ENCODE measurements at places on chromosomes 16 and 17.
A peak's percentile ranks its signal among the peaks of the same experiment; 100 is the strongest.

DNA sequence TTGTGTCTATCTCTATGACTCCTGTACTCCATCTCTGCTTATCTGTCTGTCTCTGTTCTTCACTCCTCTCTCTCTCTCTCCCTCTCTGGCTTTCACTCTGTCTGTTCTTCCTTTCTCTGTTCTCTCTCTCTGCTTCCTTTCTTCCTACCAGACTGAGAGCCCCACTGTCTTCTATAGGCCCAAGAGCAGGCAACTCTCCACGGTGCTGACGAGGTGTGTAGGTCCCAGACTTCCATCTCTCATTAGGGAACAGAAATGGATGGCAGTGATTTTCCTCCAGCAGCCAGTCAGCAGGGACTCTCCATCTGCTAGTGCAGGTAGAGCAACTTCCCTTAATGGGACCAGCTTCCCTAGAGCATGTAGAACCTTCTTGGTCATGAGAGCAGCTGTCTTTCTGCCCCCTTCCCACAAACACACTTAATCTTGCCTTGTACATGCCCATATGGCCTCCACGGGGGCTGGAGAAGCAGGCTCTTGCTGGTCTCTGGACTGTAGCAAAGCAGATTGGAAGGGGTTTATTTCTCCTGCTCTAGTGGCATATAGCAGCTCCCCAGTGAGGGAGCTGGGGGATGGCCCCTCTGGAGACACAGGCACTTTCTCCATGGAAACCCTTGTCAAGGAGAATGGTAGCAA lies 47.8 kb upstream of the NLRP1 start:
- DNase-seq, result no peak

GRCh38 chr16:69726313-69727060 lies at the start of gene NQO1:
Gene NQO1, minus strand, starts transcription at chr16:69726560. Its CDS starts 121 bp downstream, at chr16:69726439.
- peak; percentile 68 for DNase-seq

DNA sequence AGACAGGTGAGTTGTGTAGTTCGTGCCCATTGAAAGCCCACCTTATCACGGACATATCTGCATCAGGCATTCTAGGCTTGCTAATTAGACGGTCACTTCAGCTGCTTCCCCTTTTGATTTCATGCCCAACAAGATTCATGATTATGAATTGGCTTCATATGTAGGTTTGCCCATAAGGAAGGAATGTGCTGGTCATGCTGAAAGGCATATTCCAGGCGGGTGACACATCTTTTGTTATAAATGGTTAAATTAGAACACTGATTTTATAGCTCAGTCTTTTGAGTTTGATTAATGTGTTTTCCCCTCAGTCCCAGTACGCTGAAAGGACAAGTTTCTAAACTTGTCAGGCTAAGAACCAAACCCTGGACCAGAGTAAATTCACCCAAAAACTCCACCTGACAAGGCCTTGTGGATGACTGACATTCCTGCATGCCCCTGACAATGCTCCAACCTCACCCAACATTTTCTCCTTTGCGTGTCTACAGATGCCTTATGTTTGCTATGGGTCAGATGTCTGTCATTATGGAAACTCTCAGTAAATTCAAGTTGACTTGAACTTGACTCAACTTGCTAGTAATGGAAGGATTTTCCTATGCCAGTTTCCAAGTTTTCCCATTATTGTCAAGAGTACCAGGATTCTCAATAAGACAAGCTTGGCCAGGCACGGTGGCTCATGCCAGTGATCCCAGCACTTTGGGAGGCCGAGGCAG lies 421.9 kb downstream of the PMP22 start:
- DNase-seq, result no peak

- no peak for DNase-seq
Measured at GRCh38 chr17:81426393-81427172, 31.3 kb downstream of the BAHCC1 start.

GRCh38 chr16:9801651-9802050 lies 380.6 kb downstream of the GRIN2A start:
- DNase-seq, result no peak

DNA sequence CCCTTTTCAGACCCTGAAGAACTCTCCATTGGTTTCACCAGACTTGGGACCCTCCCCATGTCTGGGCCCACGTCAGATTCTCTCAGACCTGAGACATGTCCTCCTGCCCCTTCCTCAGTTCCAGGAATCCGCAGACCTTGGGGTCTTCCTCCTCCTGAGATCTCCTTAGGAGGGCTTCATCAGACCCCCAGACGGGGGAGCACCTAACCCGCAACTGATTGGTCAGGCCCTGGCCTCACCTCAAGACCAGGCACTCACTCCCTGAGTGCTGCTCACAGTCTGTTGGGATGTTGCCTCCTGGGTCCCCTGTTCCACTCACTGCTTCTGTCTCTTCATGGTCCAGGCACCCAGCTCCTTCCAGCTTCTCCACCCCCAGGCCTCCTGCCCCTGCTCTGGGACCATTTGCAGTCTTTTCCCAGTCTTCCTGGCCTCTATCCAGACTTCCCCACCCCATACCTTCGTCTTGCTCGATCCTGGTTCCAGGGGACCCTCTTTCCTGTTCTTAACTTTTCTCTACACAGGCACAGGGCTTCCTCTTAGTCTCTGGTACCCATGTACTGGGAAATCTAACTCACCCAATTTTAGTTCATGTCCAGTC lies 1.2 kb downstream of the GID4 start:
- no peak for DNase-seq

- no peak for DNase-seq
Measured at GRCh38 chr17:69711541-69711940, 297.0 kb downstream of the MAP2K6 start.

DNA sequence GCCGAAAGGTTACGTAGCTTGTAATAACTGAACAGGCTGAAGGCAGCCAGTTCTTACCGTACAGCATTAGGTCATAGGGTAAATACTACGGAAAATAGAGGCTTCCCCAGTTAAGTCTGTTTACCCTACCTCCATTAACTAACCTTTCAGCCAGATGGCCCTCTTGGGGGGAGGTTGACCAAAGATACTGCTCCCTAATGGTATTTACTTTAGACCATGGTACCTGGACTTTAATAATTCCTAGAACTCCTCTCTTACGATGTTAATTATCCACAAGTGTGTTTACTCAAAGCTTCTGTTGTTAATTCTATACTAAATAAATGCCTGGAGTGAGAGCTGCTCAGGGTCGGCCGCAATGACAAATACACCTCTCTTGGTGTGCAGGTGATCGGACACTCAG lies 9.8 kb upstream of the ADAT1 start:
- DNase-seq, result no peak

DNA sequence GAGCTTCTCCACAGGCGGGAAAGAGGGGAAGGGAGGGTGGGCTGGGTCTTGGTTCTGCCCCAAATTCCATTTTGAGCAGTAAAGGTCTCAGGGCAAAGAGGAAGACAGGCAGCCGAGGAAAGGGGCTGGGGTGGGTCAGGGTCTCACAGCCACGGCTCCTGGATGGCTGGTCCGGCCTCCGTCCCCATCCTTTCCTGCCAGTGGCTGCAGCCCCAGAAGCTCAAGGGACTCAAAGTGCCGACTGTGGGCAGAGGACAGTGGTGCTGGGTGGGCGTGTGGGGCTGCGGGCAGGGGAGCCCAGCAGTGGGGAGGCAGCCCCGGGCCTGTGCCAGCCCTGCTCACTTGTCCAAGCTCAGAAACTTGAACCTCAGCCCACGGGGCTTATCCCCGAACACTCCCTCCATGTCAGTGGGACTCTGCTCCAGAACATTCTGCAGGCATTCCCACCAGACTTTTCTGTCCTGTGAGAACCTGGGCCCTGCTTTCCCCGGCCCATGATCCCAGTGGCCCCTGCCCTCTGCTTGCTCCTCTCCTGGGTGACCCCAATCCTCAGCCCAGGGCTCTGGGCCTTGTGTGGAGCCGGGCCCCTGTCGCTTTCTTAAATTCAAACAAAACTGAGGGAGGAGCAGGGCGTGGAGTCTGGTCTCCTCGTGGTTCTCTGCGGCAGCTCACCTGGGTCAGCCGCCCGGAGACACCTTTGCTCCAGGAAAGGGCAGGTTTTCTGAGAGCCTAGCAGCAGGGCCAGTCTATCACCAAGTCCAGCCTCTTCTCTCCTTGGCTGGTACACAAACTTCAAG lies 117.8 kb upstream of the METRNL start:
- no peak for DNase-seq

DNA sequence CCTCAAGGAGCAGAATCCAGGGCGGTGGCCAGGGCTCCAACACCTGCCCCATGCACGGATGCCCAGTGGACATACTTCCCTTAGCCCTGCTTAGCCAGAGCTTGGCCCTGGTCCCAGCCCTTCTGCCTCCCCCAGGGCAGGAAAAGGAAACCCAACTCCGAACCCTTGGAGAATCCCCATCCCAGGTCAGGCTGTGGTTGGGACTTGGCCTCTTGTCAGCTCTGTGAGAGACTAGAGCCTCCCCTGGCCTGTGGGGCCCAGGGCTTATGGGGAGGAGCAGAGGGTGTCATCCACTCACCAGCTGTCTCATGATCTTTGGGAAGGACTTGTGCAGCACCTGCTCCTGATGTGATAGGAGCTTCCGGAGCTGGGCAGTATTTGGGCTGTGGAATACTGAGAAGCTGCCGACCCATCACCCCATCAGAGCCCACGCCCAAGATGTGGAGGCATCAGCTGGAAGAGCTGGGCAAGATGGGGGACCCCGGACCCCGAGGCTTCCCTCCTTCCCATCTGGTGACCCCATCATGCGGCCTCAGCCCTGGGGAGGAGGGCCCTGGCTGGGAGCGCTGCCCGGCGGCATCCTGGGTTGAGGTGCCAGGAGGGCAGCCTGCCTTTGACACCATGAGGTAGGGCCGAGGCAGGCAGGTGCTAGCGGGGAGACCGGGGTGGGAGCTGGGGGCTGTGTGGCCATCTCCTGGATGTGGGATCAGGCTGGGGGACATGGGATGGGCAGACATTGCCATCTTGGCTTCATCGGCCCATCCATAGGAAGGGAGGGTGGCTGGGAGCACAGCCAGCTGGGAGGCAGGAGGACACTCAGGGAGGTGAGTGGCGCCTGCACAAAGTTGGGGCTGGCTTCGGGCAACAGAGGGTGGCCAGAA lies 45.1 kb downstream of the TNFRSF13B start:
- no peak for DNase-seq

GRCh38 chr17:3603119-3603869 lies 5.9 kb downstream of the TRPV1 start:
- no peak for DNase-seq

DNA sequence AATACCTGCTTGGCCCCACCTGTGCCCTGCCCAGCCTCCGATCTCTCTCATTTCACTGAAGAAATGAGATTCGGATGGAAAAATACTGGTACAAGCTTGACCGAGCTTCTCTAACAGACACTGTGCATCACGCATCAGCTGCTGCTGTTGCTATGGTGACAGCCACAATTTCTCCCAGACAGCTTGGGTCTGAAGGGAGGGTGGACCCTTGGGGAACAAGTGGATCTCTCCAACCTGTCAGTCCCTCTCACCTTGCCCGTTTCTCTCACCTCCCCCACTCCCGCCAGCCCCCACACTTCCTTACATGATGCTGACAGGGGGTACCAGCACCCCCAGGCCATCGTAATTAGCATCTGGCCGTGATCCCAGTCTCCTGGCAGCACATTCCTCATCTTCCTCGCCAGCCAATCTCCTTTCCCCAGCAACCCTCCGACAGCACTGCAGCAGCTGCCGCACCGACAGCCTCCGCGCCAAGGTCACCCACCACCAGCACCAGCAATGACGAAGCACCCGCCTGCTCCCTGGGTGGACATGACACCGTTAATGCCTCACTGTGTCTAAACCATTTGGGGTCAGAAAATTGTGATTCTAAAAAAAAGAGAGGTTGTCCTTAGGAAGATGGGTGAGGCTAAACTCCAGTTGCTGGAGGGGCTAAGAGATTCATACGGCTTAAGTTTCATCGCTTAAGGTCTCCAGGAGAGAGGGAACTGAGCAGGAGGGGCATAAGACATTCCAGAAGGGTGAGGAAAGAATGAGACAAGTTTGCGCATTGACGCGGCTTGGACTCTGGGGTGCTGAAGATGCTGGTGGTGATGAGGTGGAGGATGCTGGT lies 58.6 kb upstream of the TNRC6A start:
- no peak for DNase-seq

- DNase-seq, result no peak
Measured at GRCh38 chr16:85428899-85429775, 184.0 kb upstream of the GSE1 start.

DNA sequence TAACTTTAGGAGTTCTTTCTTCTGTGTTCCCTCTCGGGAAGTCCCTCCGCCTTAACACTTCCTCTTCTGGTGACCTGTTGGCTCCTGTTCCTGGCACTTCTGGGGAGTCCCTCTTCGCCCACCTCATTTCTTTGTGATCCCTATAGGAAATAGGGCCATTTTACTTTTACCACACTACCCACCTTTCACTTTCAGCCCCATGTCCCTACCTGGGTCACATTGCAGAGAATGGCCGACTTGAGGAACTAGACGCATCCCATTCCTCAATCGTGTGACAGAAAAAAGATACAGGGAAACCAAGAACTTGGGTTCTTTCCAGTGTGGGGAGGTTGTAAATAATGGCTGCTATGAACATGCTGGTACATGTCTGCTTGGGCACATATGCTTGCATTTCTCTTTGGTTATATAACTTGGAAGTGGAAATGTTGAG lies 6.6 kb downstream of the IL21R start:
- DNase-seq, result no peak

GRCh38 chr17:14775731-14776492 lies 475.0 kb downstream of the HS3ST3B1 start:
- no peak for DNase-seq

DNA sequence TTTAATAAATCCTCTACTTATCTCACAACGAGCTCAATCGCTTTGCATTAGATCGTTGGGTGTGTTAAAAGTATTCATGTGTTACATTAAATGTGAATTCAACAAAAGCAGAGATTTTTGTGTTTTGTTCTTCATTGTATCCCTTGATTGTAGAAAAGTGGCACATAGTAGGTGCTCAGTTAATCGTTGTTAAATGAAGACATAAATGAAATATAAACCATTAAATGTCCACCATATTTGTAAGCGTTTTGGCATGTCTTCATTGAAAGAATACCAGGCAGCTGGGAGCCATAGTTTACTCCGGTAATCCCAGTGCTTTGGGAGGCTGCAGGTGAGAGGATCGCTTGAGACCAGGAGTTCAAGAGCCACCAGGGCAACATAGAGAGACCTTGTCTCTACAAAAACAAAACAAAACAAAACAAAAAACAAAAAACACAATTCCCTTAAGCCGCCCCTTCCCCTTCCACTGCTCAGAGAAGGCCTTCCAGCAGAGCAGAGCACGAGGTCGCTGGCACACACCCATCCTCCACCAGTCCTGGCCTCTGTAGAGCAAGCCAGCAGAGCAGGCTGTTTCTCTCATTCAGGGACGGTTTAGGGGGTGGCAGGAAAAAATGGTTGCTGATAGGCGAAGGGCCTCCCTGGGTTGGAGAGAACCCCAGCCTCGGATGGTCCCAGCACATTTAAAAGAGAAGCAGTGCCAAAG lies 673 bp upstream of the CHD9 start:
- no peak for DNase-seq

DNA sequence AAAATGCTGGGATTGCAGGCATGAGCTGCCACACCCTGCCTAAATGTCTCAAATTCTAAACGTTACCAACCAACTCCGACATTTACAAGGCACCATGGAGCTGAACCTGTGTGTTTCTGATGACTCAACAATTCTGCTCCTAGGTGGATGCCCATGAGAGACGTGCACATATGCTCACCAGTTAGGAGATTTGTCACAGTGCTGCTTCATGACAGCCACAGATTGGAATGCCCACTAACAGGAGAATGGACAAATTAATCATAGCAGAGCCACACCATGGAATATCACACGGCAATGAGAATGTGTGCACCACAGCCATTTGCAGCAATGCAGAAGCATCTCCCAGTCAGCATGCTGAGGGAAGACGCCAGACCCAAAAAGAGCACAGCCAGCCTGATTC lies 8.0 kb upstream of the KCNG4 start:
- DNase-seq, result no peak
